Activated B cell treated with CpG ODN at 0.5 μM for 24 hours (primary cell): ENCODE measurements at places on chromosomes 5 and 9. TPM values are rescaled to one million over a fixed set of nuclear protein-coding genes. Genes with fewer than 3 reads are reported as not detected.

Gene OTULINL
- 0.27 and 0.69 TPM in 2 replicates for total RNA-seq

Gene ACOT12
- total RNA-seq: not detected in 2 replicates

Gene PCDHB14
- 0.11 TPM in 1 of 2 replicates, not detected in the other for total RNA-seq

Gene INSL4
- total RNA-seq: not detected in 2 replicates

Gene SCGB3A2
- total RNA-seq: not detected in 2 replicates

Gene EQTN
- not detected in 2 replicates for total RNA-seq

Gene F2RL1
- total RNA-seq: 0.07 and 0.22 TPM in 2 replicates

Gene IL33
- total RNA-seq: not detected in 2 replicates

Gene KCNMB1
- not detected in 2 replicates for total RNA-seq

Gene ADCY2
- total RNA-seq: not detected in 2 replicates

Gene ZNF300
- 9.4 and 10.9 TPM in 2 replicates for total RNA-seq

Gene PAX5
- 580 and 619 TPM in 2 replicates for total RNA-seq
